ENCODE measurements at places on chromosomes 6 and 20. TPM values are rescaled to one million over a fixed set of nuclear protein-coding genes. Genes with fewer than 3 reads are reported as not detected.

- H3K27ac ChIP-seq, result no peak overlapping the region
- no peaks in the 10 kb centered on the region for H3K27me3 ChIP-seq
- peaks cover 10% of the 10 kb centered on the region for H3K4me1 ChIP-seq
- no peaks in the 10 kb centered on the region for H3K36me3 ChIP-seq
- no peak overlapping the region for H3K4me3 ChIP-seq
- DNase-seq, result no peak
Measured at GRCh38 chr6:105755885-105756284, 330.3 kb upstream of the PRDM1 start.

DNA sequence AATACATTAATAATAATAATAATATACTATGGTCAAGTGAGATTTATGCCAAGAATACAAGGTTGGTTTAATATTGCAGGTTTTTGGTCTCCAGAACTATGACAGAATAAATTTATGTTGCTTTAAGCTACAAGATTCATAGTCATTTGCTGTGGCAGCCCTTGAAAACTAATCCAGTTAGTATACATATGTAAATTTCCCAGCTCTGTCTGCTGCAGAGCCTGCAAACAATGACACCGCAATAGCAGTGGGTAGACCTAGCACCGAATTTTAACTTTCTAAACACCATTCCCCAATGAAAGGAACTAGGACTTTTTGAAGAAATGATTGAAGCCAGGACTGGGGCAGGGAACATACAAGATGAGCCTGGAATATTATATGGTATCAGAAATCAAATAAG is 647.7 kb upstream of the NRSN1 start:
- no peaks in the 10 kb centered on the region for H3K27me3 ChIP-seq
- no peak overlapping the region for H3K27ac ChIP-seq
- H3K36me3 ChIP-seq, result no peaks in the 10 kb centered on the region
- DNase-seq, result no peak
- no peak overlapping the region for H3K4me3 ChIP-seq
- H3K4me1 ChIP-seq, result no peaks in the 10 kb centered on the region

CPNE5 gene
- total RNA-seq, result 0.72 TPM

STX11 gene
- 0.38 TPM for total RNA-seq

- no peak for DNase-seq
- H3K4me3 ChIP-seq, result no peak overlapping the region
- peak overlapping the region; percentile 51 for H3K27ac ChIP-seq
- no peaks in the 10 kb centered on the region for H3K4me1 ChIP-seq
- no peaks in the 10 kb centered on the region for H3K27me3 ChIP-seq
- H3K36me3 ChIP-seq, result no peaks in the 10 kb centered on the region
Measured at GRCh38 chr20:63695424-63696305, 787 bp upstream of the TNFRSF6B start.

GRCh38 chr6:5582762-5583161 is 321.4 kb downstream of the FARS2 start:
- no peak overlapping the region for H3K27ac ChIP-seq
- no peak for DNase-seq
- H3K4me1 ChIP-seq, result peaks cover 9% of the 10 kb centered on the region
- H3K36me3 ChIP-seq, result peaks cover 7% of the 10 kb centered on the region
- H3K27me3 ChIP-seq, result no peaks in the 10 kb centered on the region
- no peak overlapping the region for H3K4me3 ChIP-seq

DNA sequence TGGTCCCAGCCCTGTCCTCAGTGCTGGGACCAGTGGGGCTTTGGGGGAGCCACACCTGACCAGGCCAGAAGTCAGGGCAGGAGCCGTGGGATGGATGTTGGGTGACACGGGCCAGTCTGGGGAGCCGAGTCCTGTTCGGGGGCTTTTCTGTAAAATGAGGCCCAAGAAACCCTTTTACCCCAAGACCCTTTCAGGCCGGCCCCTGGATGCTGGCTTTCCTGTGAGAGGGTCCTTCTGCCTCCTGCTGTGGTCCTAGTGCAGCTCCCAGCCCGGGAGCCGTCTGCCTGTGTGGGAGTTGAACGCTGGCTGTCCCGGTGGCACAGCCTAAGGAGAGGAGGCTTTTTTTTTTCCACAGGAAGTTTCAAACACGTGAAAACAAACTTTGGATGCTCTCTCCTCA is 123.2 kb downstream of the TMEM242 start:
- no peak overlapping the region for H3K4me3 ChIP-seq
- no peaks in the 10 kb centered on the region for H3K27me3 ChIP-seq

CST5 gene
- total RNA-seq, result 0.79 TPM

C6orf15 gene
- total RNA-seq, result not detected

GRCh38 chr6:129785047-129785755 is 75.2 kb upstream of the ARHGAP18 start:
- no peaks in the 10 kb centered on the region for H3K27me3 ChIP-seq
- no peaks in the 10 kb centered on the region for H3K36me3 ChIP-seq
- DNase-seq, result no peak

DNA sequence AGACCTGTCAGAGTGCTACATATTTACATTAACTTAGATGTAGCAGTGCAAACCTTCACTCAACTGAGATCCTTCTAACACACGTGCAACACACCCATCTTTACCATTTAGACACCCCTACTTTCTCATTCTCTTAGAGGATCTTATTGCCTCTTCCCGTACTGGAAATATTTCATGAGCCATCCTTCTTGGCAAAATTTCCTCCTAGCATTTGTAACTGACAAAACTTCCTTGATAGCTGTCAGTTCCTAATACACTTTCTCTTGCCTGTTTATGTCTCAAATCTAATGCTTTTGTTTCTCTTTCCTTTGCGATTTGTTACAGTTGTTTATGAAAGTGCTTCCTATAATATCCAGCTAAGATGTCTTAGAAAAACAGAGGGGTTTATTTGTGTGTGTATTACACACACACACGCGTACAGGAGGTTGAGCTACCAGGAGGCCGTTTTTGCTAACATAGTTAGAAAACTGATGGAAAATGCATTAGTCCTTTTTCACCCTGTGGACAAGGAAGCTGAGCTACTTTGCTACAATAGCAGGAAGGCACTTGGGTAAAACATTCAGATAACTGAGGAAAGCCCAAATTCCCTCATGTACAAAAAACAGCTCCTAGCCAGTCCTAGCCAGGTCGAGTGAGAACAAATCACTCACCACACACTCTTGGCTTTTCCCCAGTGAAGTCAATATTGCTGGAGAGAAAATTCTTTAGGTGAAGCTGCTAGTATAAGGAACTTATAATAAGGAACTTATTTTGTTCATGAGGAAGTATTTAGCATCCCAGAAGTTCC is 153.6 kb downstream of the NFATC2 start:
- no peak overlapping the region for H3K27ac ChIP-seq
- H3K4me3 ChIP-seq, result no peak overlapping the region
- H3K4me1 ChIP-seq, result no peaks in the 10 kb centered on the region
- no peak for DNase-seq

- H3K4me3 ChIP-seq, result no peak overlapping the region
- peaks cover 4% of the 10 kb centered on the region for H3K4me1 ChIP-seq
- H3K27ac ChIP-seq, result no peak overlapping the region
- peaks cover 3% of the 10 kb centered on the region for H3K27me3 ChIP-seq
- H3K36me3 ChIP-seq, result no peaks in the 10 kb centered on the region
- DNase-seq, result no peak
Measured at GRCh38 chr6:145147559-145147958, 587.8 kb downstream of the EPM2A start.

CLDN20 gene
- total RNA-seq, result not detected

GRCh38 chr6:102402635-102403329 is 1009.3 kb downstream of the GRIK2 start:
- H3K27ac ChIP-seq, result no peak overlapping the region
- H3K36me3 ChIP-seq, result no peaks in the 10 kb centered on the region
- no peak for DNase-seq
- no peak overlapping the region for H3K4me3 ChIP-seq

Measured in type B pancreatic cell (in vitro differentiated cells).